ENCODE measurements at places on chromosomes 4 and X.

DNA sequence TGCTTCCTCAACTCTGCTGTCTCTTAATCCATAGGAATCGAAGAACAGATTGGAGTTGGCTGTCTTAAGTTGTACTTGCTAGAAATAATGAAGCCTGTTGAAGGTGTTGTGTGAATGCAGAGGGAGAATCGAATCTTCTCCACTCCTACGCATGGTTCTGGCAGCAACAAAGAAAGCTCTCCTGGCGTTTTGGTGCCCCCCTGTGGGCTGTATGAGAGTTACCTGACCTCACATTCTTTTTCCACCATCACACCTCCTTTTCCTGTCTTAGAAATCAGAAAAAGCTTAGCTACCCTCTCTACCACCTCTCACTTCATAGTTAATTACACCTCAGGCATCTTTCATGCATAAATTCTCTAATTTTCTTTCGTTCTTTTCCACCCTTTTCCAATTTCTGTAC is 16.3 kb downstream of the KLF8 start:
- no peak for DNase-seq

GRCh38 chr4:143986180-143986579 is 33.0 kb downstream of the GYPB start:
- DNase-seq, result no peak

DNA sequence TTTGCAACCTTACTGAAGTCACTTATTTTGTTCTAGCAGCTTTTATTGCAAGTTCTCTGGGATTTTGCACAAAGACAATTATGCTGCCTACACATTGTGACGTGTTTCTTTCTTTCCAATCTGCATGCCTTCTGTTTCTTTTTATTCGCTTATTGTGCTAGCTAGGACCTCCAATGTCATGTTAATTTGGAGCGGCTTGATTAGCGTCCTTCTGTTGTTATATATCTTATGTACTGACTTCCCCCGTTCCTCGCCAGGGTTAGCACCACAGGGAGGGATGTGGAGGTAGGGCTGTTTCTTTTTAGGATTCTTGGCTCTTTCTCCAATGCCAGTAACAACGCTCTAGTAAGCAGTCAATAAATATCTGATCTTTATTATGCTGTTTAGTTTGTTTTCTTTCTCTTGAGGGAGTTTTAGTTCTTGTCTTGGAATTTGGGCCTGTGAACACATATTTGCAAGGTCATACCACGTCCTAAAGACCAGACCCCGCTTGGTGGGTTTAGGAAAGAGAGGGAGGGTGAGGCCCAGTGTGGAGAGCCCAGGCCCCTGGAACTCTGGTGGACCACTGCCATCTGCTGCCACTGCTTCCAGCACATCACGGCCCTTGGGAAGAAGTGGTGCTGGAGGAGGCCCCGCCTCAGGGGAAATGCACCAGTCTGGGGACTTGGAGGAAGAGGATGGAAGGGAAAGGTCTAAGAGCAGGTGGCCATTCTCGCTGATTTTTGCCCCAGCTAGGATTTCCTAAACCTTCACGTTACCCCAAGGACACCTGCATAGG is 129.1 kb downstream of the TRIML1 start:
- no peak for DNase-seq

DNA sequence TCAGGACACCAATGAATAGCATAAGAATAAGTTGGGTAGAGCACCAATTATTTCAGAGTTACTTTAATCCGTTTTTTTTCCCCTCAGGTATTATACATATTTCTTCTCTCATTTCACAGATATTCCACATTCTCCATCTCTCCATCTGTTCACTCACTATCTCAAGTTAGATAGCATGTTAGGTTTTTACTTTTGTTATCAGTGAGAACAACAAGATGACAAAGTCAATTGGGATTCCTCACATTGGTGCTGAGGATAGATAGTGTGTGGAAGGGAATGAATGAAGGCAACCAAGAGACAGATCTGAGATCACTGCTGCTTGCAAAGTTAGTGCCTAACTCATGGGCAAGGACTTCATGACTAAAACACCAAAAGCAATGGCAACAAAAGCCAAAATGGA is 112.0 kb upstream of the ETNPPL start:
- DNase-seq, result no peak

DNA sequence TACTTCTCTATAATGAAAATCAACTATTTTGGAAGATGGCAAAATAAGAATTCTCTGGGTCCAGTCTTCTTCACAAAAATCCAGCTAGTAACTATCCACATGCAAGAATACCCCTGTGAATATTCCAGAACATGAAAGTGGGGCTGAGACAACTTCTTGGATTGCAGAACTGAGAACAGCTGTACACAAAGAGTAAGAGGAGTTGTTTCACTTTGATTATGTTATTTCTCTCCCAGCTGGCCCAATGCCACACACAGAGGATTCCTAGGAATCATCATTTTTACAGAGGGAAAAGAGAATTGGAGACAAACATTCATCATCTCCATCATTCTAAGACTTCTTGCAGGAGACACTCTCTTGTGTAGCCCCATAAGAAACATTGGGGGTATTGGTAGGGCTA is 782.2 kb upstream of the LCORL start:
- DNase-seq, result no peak

DNA sequence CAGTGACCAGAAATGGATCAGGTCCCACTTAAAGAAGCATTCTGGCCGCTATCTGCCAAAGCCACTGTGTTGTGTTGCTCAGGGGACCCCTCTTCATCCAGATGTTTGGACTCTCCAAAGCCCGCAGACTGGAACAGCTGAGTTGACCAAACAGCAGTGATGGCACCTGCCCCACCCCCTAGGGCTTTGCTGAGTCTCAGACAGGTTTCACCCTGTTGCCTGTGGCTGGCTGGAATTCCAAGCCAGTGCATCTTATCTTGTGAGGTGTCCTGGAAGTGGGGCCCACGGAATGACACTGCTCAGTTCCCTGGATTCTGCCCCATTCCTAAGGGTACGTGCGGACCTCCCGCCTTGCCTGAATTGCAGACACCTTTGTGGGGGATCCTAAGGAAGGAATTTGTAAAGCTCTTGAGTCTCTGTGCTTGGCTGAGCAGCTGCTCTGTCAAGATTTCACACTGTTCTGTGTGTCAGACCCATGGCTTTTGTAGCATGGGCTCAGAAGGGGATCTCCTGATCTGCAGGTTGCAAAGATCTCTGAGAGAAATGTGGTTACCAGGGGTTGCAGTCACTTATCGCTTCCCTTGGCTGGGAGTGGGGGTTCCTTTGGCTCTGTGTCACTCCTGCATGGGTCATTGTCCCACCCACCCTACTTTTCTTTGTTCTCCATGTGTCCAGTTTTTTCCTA is 1707.9 kb upstream of the PCDH10 start:
- no peak for DNase-seq

DNA sequence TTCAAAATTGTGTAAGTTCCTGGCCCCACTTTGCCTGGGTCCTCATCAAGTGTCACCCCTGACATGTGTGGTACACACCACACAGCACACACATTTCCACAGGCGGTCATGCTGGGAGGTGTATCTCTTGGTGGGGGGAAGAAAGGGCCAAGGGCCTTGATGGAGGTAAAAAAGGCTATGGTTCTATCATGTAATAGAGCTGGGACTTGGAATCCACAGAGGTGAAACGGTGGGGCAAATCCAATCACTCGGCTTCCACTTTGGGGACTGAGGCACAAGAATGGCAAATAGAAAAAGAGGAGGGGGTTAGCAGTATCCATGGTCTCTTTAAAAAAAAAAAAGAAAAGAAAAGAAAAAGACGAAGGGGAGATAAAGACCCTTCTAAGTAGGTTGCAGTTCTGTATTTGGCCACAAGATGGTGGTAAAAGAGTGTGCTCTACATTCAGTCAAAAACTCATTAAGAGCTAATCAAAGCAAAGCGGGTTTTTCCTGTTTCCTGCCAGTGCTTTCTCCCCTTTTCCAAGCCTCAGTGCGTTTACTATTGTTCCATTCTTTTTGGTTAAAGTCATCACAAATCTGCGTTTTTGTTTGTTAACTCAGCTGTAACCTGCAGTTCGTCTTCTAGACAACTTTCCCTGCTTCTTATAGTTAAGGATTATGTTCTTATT is 37.0 kb upstream of the ATP6AP2 start:
- no peak for DNase-seq

- no peak for DNase-seq
Observed at GRCh38 chrX:105822138-105823091, at the start of gene NRK. NRK (plus strand) TSS chrX:105822539; CDS start chrX:105822846, 307 bp downstream.

DNA sequence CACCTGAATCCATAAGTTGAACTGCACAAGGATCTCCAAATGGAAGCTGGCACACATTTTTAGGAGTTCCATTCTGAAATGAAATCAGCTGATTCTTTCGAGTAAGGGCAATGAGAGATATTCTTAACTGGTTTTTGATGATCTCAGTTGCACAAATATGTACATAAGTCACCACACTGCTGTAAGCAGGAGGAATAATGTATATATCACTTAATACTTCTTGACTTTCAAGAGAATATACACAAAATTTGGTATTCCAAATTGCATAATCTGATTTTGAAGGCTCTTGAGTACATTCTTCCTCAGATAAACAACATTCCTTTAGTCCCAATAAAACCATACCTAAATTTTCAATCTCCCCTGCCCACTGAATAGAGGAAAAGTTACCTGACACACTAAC is 8.2 kb downstream of the FANCB start:
- no peak for DNase-seq

DNA sequence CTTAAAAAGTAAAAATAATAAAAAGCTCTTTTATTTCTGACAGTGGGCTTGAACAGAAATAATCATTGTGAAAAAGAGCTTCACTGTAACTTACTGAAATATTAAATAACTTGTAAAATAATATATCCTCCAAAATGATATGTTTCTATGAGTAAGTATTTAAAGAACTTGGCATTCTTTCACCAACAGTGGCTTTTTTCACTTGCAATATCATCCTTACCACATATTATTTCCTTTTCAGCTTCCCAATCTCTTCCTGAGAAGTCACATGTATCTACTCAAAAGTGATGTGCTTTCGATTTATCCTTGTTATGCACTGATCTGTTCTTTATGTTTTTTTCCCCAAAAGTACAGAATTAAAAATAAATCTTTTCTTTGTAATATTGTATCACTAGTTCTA is 2.2 kb upstream of the PCDH18 start:
- no peak for DNase-seq

GRCh38 chr4:102564399-102565059 is 63.4 kb downstream of the NFKB1 start:
- DNase-seq, result no peak

DNA sequence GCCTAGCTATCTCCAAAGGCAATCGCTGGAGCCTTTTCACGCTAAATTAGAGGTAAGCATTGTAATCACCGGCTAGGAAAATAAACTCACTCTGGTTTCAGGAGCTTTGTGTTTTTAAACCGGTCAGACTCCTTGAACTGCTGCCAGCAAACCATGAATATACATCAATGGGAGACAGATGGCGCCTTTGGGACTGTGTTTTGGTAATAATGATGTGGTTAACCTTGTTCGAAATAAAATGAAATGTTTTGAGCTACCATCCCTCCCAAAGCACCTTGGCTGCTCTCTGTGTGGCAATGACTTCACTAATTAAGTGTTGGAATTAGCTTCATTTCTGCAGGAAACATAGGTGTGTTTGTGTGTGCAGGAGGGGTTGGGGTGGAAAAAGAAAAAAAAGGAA is 65.3 kb downstream of the CLNK start:
- DNase-seq, result peak; percentile 81

DNA sequence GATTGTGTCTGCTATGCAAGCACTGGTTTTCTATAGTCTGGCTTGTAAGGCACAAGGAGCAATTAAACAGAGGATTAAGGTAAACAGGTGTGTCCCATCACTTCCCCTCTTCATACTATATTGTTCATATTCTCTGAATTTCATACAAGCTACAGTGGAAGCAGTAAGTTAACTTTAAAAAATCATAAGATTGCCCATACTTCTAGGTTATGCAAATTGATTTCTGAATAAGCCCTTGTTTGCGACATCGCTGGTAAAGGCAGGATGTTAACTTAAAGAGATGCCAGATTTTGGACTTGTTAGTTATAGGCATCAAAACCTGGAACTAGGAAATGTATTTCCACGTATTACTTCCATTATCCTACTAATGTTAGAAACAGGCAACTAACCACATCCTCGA is 1.0 kb upstream of the TMEM131L start:
- no peak for DNase-seq

DNA sequence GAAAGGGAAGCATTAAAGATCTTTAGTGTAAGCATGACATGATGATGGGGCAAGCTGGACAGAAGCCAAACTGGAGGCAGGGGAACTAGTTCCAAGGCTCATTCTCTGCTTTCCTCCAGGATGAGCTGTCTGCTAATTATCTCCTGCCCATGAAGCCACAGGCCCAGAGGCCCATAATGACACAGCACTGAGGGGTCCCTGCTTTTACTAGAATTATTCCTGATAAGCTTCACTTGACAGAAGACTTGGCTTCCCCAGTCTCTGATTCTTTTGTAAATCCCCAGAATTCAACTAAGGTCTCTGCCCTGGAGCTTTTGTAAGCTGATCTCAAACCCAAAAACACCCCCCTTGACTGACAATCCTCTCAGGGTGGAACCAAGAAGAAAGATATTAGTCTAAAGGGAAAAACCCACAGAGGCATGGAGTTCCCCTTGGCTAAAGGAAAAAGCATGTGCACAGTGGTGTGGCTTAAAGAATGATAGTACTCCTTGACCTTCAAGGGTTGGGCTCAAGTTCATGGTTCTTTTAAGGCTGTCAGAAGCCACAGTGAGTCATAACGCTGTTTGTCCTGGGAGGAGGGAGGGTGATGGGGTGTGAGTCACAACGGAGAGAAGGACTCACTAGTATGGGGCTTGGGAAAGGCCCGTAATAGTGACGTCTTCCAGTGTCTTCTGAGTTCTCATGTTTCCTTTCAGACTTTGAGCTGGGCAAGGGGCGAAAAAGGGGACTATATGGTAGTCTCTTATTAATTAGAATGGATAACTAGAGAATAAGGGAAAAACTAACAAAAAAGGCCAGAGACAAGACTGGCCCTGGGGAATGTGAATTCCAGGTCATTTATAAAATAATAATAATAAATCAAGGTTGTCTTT is 146.0 kb upstream of the CPEB2 start:
- DNase-seq, result no peak

DNA sequence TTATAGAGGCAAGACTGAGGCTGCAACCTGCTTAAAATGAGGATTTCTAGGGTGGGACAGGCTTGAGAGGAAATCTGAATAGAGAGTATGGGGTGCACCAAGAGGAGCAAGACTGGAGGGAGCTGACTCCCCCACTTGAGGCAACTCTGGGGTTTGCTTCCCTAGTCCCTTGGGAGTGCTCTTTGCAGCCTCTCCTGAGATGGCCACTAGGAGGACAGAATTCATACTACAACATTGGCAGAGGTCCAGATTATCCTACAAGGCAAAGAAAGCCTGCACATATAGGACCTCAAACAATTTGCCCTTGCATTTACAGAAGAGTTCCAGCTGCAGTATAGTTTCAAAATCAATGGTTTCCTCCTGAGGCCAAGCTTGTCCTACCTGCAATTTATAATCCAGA is 830.9 kb downstream of the TECRL start:
- no peak for DNase-seq

- DNase-seq, result no peak
Observed at GRCh38 chrX:9351126-9351525, 113.7 kb upstream of the TBL1X start.

- DNase-seq, result no peak
Observed at GRCh38 chr4:666436-666810, 7.7 kb downstream of the ATP5ME start.

Data from NCI-H187 (cell line).